ENCODE measurements at places on chromosomes 7 and 10.

GRCh38 chr7:139456511-139456910, 27.0 kb downstream of the KLRG2 start:
- DNase-seq = no peak

DNA sequence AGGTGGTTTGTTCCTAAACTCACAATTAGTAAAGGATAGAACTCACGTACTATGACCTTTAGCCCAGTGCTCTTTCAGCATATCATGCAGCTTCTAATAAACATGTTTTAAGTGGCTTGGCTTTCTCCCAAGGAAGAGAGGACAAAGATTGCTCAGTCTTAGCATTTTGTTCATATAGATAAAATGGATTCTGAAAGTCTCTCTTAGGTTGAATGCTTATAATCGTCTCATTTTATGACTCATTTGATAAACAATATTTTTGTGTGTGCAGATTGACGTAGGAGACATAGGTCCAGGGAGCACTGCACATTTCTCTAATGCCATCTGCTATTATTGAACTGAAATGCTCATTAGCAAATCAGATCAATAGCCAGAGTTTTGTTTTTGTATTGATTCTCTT, 44.8 kb downstream of the GNAT3 start:
- no peak for DNase-seq

DNA sequence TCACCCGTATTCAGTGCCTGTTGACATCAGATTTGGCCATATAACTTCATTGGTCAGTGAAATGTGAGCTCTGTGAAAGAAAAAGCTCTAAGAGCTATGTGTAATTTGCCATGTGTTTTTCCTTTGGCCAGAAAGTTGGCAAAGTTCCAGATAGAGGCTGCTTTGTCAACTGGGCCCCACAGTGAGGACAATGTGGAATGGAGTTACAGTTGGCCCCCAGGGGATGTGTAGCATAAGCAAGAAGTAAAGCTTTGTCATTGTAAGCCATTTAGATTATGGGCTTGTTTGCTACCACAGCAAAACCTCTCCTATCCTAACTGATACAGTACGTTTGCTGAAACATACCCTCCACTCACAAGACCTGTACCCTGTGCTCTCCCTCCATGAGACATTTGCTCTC, 119.1 kb upstream of the HABP2 start:
- DNase-seq = no peak

- DNase-seq = no peak
These were observed 26.1 kb upstream of the GRID1 start for GRCh38 chr10:86392723-86393094.

GRCh38 chr10:22335173-22335933, 9.9 kb upstream of the SPAG6 start:
- DNase-seq = peak; percentile 69

DNA sequence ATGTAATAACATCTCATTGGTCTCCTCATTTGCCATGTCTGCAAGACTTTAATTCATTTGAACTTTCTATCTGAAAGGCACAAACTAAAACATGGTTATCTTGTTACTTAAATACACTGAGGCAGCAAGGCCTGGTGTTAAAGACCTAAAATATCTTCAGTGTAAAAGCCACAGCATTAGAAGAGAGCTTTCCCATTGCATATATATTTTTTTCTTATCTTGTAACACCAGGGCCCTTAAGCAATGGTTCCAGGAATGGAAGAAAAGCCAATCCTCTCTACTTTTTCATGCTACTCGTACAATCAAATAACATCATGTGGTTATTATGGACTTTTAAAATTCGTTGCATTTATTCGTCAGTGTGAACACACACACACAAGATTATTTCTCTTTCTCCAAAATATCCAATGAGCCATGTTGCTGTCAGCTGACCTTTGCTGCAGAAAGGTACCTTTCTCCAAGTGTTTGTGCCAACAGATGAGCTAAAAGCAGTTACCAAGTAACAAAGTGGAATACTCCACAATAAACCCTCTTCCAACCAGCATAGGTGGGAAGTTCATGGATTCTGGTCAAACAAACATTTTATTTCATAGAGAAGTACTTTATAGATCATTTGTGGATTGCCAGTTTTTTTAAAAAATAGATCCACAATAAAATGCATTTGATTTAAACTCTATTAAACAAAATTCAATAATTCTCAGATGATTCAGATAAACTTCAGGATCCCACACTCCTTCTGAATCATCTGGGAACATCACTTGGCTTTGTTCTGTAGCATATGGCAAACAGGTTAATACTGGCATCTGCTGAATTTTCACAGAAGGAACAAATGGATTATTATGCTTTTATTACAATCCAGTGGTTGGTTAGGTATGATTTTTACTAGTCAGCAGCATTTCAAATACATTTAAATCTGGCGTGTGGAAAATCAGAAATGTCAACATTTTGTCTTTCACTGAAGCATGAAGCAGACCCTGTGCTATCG, 63.3 kb upstream of the AGBL3 start:
- DNase-seq = no peak

DNA sequence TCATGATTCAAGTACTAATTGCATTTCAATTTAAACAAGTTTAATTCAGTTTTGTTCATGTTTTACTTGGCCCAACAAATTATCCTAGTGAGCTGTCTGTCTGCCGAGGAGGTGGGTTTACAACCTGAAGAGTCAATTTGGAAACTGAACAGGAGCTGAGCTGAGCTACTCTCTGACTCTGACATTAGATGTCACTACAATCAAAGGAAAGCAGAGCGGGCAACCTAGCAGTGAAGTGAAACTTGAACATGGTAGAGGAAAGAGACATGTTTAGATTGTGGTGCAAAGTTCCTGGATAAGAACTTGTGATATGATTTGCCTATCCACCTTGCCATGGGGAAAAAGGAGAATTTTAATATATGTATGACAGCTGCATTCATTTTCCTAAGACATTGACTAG, 9.6 kb upstream of the AGR3 start:
- no peak for DNase-seq

- DNase-seq = no peak
These were observed 160.3 kb upstream of the LYZL2 start for GRCh38 chr10:30789806-30790205.
